NCI-H1105 (cell line): ENCODE measurements at places on chromosomes 7 and 10.

- DNase-seq, result no peak
Measured at GRCh38 chr10:29914986-29915785, 144.2 kb downstream of the JCAD start.

GRCh38 chr10:118754229-118754555, 578 bp downstream of the CACUL1 start:
- peak; percentile 3 for DNase-seq

DNA sequence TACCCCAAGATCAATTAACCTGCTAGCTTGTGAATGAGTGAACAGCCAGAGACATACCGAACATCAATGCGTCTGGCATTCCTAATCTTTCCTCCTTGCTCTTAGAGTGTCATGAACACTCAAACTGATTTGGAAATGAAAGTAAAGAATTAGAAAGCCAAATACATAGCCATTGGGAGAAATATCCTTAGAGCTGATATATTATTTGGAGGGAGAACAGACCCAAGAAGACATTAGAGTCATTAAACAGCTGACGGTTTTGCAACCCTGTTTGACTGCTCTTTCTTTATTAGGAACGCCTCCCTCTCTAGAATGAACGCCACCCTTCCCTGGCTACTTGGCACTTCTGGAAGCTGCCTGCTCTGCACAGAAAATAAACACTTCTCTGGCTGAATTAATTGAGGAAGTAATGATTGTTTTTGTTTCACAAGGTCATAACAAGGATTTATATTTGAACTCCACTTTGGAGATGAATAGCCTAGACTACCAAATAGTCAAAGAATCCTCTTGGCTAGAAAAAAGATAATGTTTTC, 42.8 kb downstream of the CTTNBP2 start:
- peak; percentile 6 for DNase-seq

DNA sequence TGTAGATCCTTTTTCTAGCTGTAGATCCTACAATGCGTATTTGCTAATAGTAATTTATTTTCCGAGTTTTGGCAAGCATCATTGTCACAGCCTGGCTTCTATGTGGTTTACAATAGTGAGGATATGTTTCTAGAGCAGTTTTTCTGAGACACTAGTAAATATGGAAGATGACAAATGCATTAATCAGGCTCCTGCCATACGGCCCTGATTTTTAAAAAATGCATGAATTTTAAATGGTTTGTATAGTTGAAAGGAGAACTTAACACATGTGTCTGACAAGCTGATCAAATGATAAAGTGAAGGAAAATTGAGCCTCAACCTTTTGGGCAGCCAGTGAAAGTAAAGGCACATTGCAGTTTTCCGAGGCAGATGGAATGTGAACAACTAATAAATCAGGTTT, 354.1 kb downstream of the EXOC4 start:
- DNase-seq, result no peak

DNA sequence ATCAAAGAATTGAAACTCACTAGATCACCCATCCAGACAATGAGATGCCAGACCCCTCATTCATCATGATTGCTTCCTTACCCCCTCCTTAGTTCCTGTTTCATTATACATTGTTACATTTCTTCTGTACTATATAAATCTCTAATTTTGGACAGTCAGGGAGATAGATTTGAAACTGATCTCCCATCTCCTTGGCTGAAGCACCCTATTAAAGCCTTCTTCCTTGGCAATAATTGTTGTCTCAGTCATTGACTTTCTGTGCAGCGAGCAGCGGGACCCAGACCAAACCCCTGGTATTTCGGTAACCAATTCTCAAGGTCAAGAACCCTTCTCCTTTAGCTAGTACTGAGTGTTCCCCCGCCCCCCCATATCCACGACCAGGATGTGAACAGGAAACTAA, 100.2 kb downstream of the ABLIM1 start:
- no peak for DNase-seq

GRCh38 chr7:100694098-100694745, at the start of gene GIGYF1:
Gene GIGYF1 (minus strand): TSS chr7:100694250. CDS start chr7:100688238, 6,012 bp downstream.
- DNase-seq, result peak; percentile 72

GRCh38 chr7:30162622-30163124, 27.9 kb downstream of the MTURN start:
- DNase-seq, result peak; percentile 81

GRCh38 chr7:66261941-66262340, 56.8 kb downstream of the TPST1 start:
- DNase-seq, result no peak

GRCh38 chr7:139981511-139981895, 81.2 kb downstream of the PARP12 start:
- no peak for DNase-seq

DNA sequence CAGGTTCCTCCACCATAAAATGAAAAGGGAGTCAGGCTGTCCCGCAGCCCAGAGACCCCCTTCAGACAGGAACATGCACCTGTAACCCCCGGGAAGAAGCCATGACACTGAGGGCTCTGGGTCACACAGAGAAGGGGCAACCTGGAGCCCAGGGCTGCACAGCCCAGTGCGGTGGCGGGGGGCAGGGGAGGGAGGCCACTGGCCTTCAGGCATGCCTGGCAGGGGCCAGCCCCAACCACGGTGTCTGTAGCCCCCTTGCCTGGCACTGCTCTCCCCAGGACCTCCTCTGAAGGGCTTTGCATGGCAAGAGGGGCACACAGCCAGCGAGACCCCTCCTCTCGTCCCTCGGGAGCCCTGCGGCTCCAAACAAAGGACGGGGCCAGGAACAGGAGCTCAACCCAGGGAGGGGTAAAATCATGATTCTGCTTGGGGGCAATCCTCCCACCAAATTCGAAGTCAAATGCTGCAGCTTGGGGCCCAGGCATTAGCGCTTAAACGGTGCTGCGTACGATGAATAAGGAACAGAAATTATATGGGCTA, 235.1 kb downstream of the MAD1L1 start:
- DNase-seq, result no peak

DNA sequence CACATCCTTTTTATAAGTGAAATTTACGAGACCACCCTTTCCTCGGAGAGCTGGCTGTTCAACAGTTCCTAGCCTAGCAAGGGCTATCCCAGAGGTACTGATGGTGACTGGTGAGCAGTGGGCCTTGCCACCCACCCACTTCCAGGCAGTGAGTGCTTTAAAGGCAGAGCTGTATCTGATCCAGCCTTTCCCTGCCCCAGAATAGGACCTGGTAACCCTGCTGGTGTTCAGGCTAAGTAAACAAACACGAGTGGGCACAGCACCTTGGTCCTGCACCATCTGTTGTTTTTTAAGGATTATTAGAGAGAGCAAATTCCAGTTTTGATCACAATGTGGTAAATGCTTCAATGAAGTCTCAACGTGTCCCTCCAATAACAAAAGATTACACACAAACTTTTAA, 75.7 kb downstream of the COBL start:
- no peak for DNase-seq

GRCh38 chr7:131602304-131602993, 46.0 kb upstream of the PODXL start:
- no peak for DNase-seq

GRCh38 chr7:116802144-116802745, 60.1 kb upstream of the CAPZA2 start:
- no peak for DNase-seq

GRCh38 chr10:61961278-61961677, 59.8 kb downstream of the ARID5B start:
- DNase-seq, result no peak

DNA sequence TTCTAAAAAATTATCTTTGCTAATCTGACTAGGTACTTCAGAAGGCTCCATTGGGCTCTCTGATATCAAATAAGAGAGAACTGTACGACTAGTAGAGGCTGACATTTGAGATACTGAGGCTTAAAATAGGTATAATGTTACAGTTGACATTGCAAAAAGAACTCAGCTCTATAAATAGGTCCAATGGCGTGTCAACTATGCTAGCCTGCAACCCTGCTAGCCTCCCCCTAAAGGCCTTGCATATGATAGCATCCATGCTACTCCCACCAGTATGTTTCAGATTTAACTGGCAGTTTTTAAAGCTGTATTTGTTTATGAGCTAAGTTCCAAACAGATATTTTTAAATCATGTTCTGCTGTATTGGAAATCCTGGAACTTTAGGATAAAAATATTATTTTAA, at the start of gene PPP1R3A:
Gene PPP1R3A (minus strand): TSS at position 64 of the 400 bp plus-strand sequence. CDS start 13 bp downstream, at position 51.
- DNase-seq, result no peak

- DNase-seq, result no peak
Measured at GRCh38 chr10:13018171-13018570, 16.7 kb upstream of the CCDC3 start.

DNA sequence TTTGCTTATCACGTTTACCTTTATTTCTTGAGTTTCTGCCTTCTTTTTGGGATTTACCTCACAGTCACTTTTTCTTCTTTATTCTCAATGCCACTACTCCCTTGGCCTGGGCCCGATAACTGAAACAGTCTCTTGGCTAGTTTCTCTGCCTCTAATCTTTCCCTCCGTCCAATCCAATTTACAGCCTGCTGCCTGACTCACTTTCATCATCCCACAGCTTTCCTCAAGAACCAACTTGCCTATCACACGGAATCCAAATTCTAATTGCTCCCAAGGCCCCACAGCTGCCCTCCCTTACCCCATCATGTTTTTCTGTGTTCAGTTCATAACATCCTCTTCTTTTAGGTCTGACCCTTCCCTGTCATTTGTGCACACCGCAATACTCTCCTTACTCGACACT, 121.4 kb downstream of the HIPK2 start:
- DNase-seq, result no peak

- DNase-seq, result no peak
Measured at GRCh38 chr7:69510114-69510513, 88.2 kb upstream of the AUTS2 start.

- no peak for DNase-seq
Measured at GRCh38 chr7:128997181-128997580, 57.7 kb downstream of the TNPO3 start.

DNA sequence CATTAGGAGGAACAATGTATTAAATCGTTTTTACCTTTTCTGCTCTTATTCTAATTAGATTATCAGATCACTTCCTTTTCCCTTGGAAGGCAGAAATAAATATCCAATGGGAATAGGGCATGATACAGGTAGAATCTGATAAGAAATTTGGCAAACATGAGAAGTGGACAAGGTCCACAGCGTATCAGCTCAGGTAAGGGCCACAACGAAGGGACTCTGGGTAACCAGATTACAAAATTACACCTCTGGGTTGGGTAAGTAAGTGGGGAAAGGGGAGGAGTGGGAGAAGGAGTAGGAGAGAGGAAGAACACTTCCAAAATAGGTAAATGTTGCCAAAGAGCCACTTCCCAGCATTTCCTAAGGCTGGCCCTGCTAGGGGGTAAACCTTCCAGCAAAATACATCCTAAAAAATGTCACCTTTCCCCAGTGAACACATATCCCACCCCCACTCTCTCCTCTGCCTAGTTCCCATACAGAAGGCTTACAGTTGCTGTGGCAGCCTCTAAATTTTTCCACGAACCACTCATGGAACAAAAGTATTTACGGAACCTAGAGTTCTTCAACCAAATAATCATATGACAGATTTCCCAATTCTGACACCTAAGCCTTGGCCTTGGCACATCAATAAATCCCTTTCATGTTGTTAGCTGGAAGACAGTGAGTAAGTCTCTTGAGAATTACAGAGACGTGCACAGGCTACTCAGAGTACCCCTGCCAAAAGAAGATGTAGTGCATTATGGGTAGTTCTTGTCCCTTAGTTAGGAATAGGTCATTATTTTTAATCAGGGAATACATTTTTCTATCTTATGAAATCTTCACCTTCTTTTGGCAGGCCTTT, 51.5 kb upstream of the DLX6 start:
- no peak for DNase-seq

- DNase-seq, result no peak
Measured at GRCh38 chr10:60629332-60629731, 148.9 kb upstream of the CDK1 start.

DNA sequence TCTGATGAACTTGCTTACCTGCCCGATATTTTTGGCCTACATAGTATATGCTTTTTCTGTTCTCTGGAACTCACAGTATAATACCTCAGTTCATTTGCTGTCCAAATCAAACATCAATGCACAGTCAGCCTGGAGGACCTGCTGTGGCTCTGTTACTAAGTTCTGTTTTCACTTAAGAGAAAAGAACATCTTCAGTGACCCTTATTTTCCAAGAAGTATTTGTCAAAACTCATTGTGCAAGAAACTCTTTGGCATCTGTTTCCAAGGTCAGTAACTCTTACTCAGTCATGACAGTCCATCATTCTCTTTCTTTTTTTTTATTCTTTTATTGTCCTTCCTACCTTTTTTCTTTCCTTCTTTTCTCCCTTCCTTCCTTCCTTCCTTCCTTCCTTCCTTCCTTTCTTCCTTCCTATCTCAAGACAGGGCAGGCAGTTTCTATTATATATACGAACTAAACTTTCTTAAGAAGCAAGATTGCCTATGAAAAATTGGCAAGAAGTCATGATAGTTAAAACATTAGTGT, 37.8 kb upstream of the SEM1 start:
- no peak for DNase-seq
